ENCODE measurements at places on chromosomes 7 and 10.

DNA sequence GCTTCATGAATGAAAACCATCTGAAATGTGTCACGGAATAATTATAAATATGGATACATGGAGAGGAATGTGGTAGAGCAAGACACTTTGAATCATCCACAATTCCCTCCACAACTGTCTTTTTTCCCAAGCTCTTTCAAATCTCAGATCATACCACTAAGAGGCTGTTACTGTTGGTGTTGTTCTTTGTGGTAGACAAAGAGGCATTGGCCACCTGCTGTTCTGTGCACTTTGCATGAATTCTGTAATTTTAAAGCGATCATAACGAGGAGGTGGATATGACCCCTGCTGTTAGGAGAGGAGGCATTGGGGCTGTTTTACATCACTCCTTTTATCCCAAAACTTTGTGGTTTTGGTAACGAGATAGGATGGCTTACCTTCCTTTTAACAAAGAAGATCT, 141.2 kb upstream of the KLF6 start:
- no peak for DNase-seq

- no peak for DNase-seq
These were observed 1094.4 kb downstream of the NRG3 start for GRCh38 chr10:82969405-82969804.

DNA sequence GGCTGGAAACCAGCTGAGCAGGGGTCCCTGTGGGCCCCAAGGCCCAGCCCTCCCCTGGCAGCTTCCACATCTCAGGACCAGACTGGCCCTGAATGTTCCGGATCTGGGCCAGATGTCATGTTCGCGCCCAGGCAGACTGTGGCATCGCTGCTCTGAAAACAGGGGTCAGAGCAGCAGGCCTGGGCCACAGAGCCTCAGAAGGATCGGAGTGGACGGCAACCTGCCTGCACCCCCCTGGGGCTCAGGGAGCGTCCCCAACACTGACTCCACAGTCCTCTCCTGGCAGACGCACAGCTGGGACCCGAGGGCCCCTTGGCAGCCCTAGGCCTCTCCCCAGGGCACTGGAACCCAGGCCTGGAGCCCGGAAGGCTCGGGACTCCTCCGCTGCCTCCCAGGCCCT, 91.3 kb upstream of the DNAAF5 start:
- DNase-seq, result no peak

DNA sequence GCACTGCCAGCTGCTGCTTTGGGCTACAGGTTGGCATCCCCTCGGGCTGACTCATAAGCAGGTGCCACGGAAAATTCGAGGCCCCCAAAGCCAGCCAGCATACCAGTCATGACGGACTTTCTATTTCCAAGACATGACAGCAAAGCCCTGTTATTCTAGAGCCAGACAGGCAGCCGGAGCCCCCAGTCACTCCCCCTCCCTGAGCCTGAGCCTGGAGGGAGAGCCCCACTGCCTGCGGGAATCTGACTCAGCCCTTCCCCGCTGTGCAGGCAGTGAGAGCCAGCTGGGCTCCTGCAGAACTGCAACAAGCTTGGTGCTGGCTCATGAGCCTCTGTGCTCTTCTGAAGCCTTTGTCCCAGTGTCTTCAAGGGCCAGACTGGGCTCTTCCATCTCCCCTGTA, 15.8 kb downstream of the BTBD16 start:
- DNase-seq, result no peak

DNA sequence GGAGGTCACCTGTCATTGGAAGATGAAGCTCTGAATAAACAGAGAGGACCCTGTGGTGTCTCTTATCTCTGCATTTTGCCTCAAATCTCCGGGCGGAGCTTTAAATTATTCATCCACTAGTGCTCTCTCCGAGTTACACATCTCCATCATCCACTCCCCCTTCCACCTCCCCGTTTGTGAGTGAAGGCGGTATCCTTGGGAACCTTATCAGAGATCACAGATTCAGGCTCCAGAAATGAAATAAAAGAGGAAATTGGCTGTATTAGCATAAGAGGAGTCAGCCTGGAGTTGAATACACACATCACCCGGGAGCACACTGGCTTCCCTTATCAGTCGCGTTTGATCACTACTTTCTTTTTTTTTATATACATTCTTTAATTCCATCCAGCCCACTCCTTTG, 1184.8 kb downstream of the GATA3 start:
- no peak for DNase-seq

DNA sequence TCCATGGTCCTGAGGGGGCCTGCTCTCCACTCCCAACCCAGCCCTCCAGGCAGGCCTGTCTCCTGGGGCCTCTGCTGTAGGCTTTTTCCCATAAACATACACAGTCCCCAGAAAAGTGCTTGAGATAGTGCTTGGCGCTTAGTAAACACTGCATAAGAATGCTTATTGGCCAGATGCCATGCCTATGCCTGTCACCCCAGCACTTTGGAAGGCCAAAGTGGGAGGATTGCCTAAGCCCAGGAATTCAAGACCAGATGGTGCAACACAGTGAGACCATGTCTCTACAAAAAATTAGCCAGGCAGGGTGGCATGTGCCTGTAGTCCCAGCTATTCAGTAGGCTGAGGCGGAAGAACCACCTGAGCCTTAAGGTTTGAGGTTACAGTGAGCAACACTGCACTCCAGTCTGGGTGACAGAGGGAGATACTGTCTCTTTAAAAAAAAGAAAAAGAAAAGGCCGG, 24.6 kb upstream of the ASL start:
- DNase-seq, result no peak

DNA sequence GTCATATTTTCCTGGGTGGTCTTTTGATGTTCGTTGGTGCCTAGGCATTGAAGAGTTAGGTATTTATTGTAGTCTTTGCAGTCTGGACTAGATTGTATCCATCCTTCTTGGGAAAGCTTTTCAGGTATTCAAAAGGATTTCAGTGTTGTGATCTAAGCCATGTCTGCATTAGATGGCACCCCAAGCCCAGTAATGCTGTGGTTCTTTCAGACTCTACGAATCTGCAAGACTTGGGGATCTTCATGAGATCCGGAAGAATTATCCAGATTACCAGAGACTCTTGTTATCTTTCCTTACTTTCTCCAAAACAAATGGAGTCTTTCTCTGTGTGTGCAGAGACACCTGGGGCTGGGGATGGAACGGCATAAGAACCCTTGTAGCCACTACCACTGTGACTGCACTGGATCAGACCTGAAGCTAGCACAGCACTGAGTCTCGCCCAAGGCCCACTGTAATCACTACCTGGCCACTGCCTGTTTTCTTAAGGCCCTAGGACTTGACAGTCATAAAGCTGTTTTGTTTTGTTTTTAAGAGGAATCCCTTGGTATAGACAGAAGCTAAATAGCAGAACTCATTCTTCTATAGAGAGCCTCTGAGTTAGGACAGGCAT, 75.5 kb downstream of the MARCHF5 start:
- no peak for DNase-seq

DNA sequence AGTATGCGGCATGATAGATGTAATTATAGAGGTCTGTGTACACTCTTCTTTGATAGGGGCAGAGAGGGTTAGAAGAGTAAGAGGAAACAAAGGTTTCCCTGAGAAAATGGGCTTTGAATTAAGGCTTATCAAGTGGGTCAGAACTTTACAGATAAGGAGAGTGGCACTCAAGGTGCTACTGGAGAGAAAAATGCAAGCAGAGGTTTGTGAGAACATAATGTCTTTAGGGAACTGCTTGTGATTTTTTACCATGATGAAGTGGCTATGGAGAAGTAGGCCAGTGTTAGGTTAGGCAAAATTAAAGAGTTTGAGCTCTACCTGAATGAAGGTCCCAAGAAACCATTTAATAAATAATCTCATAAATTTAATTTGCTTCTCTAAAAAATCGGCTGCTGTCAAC, 14.3 kb downstream of the STARD3NL start:
- no peak for DNase-seq

- DNase-seq, result no peak
These were observed 84.5 kb downstream of the SND1 start for GRCh38 chr7:127736511-127736910.

GRCh38 chr7:94971051-94971867, 63.9 kb downstream of the PPP1R9A start:
- DNase-seq, result no peak

DNA sequence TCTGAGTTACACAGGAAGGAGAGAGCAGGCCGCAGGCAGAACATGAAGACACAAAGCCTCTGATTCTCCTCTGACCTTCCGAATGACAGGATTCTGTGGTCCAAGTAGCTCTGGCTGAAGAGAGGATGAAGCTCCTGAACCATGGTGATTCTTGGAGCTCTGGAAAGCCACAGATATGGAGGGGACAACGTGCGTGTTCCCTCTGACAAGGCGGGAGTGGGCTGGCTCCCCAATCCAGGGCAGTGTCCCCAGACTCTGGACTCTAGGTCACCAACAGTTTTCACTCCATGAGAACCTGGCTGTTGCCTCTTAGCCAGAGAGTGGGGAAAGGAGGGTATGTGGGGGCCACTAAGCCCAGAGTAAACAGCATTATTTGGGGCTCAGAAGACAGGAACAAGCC, 7.4 kb upstream of the TRPV6 start:
- no peak for DNase-seq

DNA sequence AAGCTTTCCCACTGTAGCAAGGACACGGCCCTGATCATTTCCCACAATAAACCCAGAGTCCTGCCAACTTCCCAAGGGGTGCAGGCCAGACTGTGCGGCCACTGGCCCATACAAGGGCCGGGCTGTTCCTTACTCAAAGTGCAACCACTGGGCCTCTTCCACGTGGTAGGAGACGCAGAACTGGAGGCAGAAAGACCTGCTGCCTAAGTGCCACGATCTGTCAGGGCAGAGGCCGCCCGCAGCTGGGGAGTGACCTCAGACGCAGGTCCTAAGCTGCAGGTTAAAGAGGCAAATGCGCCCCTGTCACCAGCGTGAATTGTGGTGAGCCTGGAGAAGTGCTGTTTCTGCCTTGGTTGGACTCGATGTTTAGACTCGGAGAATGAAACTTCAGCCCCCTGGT, 26.2 kb downstream of the GPER1 start:
- no peak for DNase-seq

DNA sequence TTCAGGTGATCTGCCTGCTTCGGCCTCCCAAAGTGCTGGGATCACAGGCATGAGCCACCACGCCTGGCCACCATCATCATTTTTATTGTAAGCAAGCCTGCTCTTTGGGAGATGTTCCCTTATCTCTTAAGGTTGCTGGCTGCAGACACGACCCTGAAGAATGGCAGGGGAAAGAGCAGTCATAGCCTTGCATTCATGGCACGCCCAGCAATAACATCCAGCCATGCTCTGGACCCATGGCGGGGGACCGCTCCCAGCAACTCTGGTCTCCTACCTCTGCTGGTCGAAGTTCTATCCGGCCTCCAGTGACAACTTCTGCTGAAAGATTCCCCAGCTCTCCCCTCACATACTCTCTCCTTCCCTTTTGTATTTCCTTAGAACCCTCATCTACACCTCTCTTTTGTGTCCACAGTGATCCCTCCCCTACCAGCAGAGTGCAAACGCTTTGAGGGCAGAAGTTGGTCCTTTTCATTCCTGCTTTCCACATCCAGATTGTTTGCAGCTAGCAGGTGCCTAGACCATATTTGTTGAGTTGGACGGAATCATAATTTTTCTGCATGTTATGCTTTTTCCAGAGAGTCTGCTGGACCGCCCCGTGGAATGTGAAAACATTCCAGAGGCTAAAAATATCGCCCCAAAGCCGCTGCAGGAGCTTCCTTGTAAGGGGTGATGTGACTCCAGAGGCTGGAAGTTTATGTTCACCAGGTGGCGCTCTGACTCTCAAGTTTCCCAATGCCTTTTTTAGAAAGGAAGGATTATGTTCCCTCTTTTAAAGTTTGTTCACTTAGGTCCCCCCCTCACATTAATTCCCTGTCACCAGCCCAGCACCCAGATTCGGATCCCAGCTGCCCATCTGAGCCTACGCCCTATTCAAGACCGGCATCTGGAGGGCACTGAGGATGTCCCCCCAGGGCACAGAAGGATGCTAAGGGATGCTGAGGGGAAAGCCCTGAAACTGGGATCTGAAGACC, 4.3 kb upstream of the MARVELD1 start:
- no peak for DNase-seq

DNA sequence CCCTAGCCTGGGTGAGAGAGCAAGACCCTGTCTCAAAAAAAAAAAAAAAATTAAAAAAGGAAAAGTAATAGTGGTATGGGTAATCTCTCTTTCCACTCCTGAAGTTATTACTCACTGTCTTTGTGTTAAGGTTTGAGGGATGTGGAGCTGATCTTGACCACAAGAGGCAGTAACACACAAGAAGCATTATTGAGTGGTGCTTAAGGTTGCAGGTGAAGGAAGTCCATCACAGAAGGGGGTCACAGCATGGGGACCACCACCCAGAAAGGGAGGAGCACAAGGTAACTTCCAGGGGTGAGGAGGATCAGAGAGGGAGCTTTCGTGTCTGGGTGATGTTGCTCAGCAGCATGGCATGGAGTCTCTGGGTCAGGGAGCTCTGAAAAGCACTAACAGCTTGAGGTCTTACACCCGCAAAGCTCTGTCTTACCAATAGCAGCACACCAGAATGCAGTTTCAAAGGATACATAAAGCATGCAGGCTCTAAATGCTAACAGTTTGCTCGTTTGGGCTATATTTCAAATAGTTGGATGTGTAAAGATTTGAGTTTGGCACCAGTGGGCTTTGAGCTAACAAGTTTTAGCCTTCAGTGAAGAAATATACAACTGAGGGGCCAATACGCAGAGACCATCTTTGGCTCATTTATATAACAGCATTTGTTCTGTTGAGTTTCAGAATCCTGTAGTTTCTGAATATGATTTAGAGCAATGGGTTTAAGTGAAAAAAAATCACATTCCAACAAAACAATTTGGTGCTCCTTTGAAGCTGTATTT, 100.4 kb upstream of the DNAJC1 start:
- DNase-seq, result no peak

DNA sequence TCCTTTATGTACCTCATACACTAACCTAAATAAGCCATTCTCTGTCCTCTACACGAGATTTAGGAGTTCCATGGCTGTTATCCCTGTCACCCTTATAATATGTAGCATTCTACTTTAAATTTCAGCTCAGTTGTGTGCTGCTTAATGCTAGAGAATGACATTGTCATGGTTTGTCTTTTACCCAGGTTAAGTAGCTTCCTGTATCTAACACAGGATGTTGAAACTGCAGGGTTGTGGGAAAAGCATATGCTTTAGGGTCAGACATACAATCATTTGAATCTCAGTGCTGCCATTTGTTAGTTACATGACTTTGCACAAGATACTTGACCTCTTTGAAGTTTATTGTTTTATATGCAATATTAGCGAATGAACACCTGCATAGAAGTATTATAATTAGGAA, 235.1 kb upstream of the CACNA2D1 start:
- DNase-seq, result no peak

- no peak for DNase-seq
These were observed 56.5 kb upstream of the WIPF3 start for GRCh38 chr7:29749701-29750321.

Data from esophagus squamous epithelium (tissue), 5 donors.